ENCODE measurements at places on chromosomes 5 and 9.

DNA sequence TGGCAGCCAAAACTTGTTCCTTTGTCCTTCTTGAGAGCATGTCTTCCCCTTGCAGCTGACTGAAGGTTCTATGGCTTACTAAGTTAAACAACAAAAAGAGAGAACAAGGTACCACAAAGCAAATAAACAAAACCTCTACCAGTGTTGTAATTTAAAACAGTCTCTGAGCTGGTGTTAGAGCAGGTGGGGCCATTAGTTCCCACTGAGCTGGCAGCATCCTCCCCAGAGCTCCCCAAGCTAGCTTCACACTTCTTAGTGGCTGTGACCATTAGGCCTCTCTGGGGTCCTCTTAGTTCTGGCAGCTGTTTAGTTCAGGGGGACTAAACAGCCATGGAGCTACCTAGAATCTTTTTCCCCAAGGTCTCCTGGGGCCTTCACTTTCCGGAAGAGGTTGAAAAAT, 128.6 kb upstream of the ELL2 start:
- DNase-seq: no peak

DNA sequence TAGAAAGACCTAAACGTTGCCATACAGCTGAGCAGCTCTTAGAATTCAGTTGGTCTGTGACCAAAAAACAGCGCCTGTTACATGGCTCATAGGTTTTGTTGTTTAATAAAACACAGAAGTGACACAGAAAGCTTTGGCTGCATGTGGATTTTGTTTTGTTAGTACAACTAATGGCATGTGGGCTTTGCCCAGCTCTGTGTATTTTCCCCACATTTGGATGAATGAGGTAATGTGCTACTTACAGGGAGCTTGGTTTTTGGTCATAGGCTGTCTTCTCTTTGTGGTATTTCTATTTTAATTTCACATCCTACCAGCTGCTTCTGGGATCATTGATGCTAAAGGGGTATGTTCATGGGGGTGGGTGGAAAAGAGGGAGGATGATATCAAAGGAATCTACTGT, 37.0 kb upstream of the POU4F3 start:
- no peak for DNase-seq

- DNase-seq: no peak
Observed at GRCh38 chr5:59768152-59769040, 125.1 kb downstream of the PDE4D start.

DNA sequence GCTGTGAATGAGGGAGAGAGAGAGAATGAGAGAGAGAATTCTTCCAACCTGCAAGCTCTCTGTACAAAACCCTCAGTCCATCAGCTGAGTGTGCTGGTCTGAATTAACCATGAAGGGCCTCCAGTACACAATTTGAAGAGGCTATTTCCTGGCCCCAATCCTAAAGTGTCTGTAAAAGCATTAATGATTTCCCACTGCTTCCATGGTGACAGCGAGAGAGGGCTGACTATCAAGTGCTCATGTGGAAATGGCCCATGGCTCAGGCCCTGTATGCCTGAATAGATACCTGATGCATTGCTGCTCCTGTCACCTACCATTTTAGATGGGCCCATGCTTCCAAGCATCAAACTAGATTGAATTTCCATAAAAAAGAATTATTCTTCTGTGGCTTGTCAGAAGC, 592.4 kb downstream of the KIF4B start:
- no peak for DNase-seq
